ENCODE measurements at places on chromosomes 3 and 15. TPM values are rescaled to one million over a fixed set of nuclear protein-coding genes. Genes with fewer than 3 reads are reported as not detected.

DNA sequence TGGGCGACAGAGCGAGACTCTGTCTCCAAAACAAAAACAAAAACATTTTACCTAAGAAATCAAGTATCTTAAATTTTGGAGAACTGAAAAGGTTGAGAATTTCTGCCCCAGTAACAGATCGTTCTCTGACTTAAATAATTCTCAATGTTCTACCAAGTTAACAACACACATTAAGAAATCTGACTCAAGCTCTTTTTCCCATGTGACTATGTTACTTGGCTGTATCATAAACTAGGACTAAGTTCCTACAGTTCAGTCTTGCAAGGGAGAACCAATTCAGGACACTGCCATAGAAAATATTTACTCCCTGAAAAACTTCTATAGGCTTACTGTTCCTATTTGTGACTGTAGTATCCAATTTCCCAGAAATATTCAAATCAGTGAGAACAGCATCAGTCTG, 20.9 kb upstream of the USF3 start:
- peaks cover 5% of the 10 kb centered on the region for H3K4me1 ChIP-seq
- H3K36me3 ChIP-seq, result peaks cover 30% of the 10 kb centered on the region
- no peak overlapping the region for H3K4me3 ChIP-seq
- H3K27me3 ChIP-seq, result no peaks in the 10 kb centered on the region

NPAP1 gene
- not detected for total RNA-seq

DNA sequence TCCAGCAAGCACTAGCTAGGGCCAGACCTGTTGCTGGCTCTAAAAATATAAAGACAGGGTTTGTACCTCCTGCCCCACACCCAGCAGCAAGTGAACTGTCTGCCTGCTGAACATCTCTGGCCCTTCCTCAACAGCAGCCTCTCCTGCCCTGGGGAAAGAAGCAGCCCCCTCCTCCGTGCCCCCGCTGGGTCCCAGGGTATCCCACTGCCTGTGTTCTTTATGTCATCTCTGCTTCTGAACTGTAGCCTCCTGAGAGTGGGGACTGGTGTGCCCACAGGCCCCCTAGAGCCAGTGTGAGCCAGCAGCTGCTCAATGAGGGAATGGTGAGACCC, 54.5 kb downstream of the ACAD9 start:
- H3K4me3 ChIP-seq, result no peak overlapping the region
- H3K4me1 ChIP-seq, result no peaks in the 10 kb centered on the region
- no peak overlapping the region for H3K27ac ChIP-seq
- H3K36me3 ChIP-seq, result no peaks in the 10 kb centered on the region
- H3K27me3 ChIP-seq, result peaks cover 36% of the 10 kb centered on the region

DNA sequence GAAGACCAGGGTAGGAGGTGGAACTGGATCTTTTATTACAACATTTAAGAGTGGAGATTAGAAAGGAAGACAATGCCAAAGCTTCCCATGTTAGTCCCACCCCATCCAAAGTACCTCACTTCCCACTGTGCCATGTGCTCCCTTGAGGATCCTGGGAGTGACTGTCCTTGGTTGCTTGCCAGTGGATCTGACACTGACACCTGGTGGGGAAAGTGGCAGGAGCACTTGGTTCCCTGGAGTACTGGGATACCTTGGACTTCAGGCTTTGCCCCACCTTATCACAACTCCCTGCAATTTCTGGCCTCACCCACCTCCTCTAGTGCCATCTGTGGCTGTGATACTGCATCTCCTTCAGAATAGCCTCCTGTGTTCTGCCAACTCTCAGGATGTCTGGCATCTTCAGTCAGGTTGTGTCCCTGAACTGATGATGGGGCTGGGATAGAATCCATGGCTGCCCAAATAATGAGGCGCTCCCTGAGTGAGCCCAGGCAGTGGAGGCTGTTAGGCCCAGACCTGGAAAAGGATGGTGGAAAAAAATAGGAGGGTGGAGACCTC, 1.3 kb downstream of the ELL3 start:
- H3K27me3 ChIP-seq, result no peaks in the 10 kb centered on the region
- no peaks in the 10 kb centered on the region for H3K4me1 ChIP-seq
- H3K4me3 ChIP-seq, result peak overlapping the region; percentile 74
- H3K36me3 ChIP-seq, result peaks cover 51% of the 10 kb centered on the region
- peak; percentile 49 for DNase-seq

DNA sequence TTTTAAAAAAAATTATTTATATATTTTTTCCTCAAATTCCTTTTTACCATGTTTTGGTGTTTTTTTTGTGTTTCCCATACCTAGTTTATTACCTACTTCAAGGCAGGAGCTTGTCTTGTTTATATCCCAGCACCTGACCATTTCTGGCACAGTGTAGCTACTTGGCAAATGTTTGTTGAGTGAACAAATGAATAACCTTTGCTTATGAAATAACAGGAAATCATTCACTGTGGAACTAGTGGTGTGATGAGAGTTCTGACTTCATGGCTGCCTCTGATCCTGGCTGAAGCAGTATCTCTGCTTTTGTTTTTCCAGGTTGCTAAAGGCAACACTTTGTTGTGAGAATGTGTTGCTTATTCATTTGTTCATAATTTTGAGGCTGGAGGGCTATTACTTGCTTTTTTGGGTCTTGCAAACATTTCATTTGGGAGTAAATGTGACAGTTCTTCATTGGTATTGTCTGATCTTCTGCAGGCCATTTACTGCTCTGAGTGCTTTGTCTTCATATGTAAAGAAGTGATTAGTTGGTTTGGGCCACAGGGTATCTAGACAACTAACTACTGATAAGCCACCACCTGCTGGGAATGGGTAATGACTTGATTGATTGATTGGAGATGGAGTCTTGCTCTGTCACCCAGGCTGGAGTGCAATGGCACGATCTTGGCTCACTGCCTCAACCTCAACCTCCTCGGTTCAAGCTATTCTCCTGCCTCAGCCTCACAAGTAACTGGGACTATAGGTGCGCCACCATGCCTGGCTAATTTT, 5.7 kb downstream of the RAD54L2 start:
- no peak for DNase-seq
- no peak overlapping the region for H3K4me3 ChIP-seq

DNA sequence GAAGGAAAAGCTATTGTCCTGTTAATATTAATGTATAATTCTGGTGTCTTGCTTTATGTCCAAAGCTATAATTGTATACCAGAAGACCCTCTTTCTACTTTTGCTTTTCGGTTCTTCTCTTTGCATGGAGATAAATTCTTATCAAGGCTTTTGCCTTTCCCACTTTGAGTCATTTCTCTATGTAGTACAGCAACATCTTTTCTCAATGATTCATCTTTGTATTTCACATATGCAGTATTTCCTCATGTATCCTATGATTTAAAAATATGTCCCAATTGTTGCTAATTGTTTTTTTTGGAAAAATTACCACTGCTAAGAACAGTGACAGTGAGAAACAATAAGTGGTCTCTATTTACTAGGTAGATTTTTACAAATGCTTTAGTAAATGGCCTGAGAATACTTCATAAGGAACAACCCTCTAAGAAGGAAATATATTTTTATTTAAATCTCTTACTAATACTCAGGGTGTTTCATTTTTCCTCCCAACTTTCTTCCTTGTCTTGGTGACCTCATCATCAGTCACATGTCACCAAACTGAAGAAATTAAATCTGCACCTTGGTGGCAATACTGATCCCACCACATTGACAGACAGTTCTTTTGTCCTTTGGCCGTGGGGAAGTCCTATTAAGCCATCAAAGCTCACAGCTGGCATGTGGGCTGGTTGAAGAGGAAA, 290.6 kb downstream of the SATB1 start:
- peak; percentile 19 for DNase-seq
- H3K4me3 ChIP-seq, result no peak overlapping the region
- no peaks in the 10 kb centered on the region for H3K36me3 ChIP-seq
- no peaks in the 10 kb centered on the region for H3K27me3 ChIP-seq

DNA sequence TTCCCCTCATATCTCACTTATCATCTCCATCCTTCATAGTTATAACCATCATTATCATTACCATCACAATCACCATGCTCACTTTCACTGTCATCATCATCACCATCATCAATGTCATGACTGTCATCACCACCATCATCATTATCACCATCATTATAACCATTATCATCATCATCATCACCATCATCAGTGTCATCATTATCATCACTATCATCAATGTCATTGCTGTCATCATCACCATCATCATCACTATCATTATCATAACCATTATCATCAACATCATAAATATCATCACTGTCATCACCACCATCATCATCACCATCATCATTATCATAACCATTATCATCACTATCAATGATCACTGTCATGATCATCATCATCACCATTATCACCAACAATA, 44.1 kb downstream of the SSUH2 start:
- H3K27ac ChIP-seq, result no peak overlapping the region
- DNase-seq, result no peak
- no peak overlapping the region for H3K4me3 ChIP-seq
- peaks cover 8% of the 10 kb centered on the region for H3K27me3 ChIP-seq
- no peaks in the 10 kb centered on the region for H3K4me1 ChIP-seq

- DNase-seq, result no peak
- no peak overlapping the region for H3K4me3 ChIP-seq
- no peak overlapping the region for H3K27ac ChIP-seq
- no peaks in the 10 kb centered on the region for H3K36me3 ChIP-seq
- peaks cover 9% of the 10 kb centered on the region for H3K27me3 ChIP-seq
These were observed 104.6 kb upstream of the SLC6A6 start for GRCh38 chr3:14297784-14298236.

GLDN gene
- not detected for total RNA-seq

GRCh38 chr15:69718916-69719315, 266.3 kb downstream of the RPLP1 start:
- no peak for DNase-seq
- H3K36me3 ChIP-seq, result peaks cover 11% of the 10 kb centered on the region
- peaks cover 32% of the 10 kb centered on the region for H3K4me1 ChIP-seq
- H3K27me3 ChIP-seq, result peaks cover 22% of the 10 kb centered on the region

GPR176 gene
- total RNA-seq, result 10.2 TPM

DNA sequence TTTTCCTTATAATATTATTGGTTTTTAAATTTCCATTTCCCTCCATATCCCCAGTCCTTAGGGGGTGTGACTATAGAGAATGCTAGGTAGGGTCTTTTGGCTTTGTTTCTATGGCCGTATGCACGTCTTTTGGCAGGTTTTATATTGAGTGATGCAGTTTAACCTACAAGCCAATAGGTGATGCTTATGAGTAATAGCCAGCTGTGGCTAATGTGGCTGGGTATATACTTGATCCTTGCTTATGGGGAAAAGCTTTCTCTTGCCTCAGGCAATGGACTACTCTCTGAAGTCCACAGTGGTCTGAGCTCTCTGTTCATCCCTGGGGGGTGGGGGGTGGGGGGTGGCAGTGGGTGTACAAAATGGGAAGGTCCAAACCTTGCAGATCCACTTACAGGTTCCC, 223.9 kb downstream of the MFSD1 start:
- no peaks in the 10 kb centered on the region for H3K36me3 ChIP-seq
- H3K4me1 ChIP-seq, result no peaks in the 10 kb centered on the region
- H3K4me3 ChIP-seq, result no peak overlapping the region
- DNase-seq, result no peak
- no peak overlapping the region for H3K27ac ChIP-seq

VIPR1 gene
- 16.6 TPM for total RNA-seq

- no peaks in the 10 kb centered on the region for H3K4me1 ChIP-seq
- H3K27ac ChIP-seq, result no peak overlapping the region
- no peak overlapping the region for H3K4me3 ChIP-seq
- no peak for DNase-seq
- H3K36me3 ChIP-seq, result no peaks in the 10 kb centered on the region
- H3K27me3 ChIP-seq, result no peaks in the 10 kb centered on the region
These were observed 39.2 kb downstream of the FAH start for GRCh38 chr15:80191897-80192595.

- H3K27me3 ChIP-seq, result no peaks in the 10 kb centered on the region
- H3K4me1 ChIP-seq, result no peaks in the 10 kb centered on the region
- no peak overlapping the region for H3K27ac ChIP-seq
- H3K36me3 ChIP-seq, result no peaks in the 10 kb centered on the region
These were observed 590.1 kb upstream of the CBLB start for GRCh38 chr3:106458952-106459351.

FILIP1L gene
- total RNA-seq, result 5.2 TPM

ZBTB47 gene
- 6.0 TPM for total RNA-seq

DNA sequence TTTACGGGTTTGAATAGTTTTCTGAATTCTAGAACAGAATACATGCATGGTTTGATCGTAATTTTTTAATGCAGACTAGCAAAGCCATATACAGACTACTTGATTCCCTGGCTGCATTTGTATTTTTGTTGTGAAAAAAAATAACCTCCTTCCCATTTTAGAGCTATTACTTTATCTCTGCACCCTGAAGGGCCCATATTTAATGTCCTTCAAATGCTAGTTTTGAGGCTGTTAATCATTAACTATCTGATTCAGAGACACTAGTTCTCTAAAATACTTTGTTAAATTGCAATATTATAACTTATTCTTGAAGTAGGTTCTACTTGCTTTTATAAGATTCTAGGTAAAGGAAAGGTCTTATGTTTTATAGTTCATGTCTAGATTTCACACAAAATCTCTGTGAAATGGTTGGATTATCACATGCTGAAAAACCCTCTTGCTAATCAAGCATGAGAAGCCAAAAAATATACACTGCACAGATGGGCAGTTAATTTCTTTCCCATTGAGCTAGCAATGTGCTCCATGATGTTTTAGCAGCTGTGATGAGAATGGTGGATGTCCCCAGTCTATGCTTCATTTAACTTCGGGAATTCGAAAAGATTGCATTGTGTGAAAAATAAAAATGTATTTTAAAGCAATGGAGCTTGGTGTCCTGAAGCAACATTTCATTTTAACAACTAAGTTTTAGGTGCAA, 634.0 kb upstream of the BCHE start:
- H3K36me3 ChIP-seq, result no peaks in the 10 kb centered on the region
- H3K4me3 ChIP-seq, result no peak overlapping the region
- H3K27ac ChIP-seq, result no peak overlapping the region
- DNase-seq, result no peak

- H3K27ac ChIP-seq, result no peak overlapping the region
- no peak overlapping the region for H3K4me3 ChIP-seq
- no peaks in the 10 kb centered on the region for H3K27me3 ChIP-seq
- DNase-seq, result no peak
These were observed 34.3 kb upstream of the PIK3CA start for GRCh38 chr3:179113903-179114302.

- no peaks in the 10 kb centered on the region for H3K36me3 ChIP-seq
- no peak overlapping the region for H3K4me3 ChIP-seq
- H3K4me1 ChIP-seq, result no peaks in the 10 kb centered on the region
- H3K27ac ChIP-seq, result no peak overlapping the region
These were observed 429.5 kb downstream of the OCA2 start for GRCh38 chr15:27669641-27670040.

- H3K27ac ChIP-seq, result no peak overlapping the region
- DNase-seq, result peak; percentile 49
- no peak overlapping the region for H3K4me3 ChIP-seq
- H3K27me3 ChIP-seq, result no peaks in the 10 kb centered on the region
- H3K36me3 ChIP-seq, result no peaks in the 10 kb centered on the region
These were observed 59.2 kb upstream of the IL12A start for GRCh38 chr3:159929171-159930141.

CCR9 gene
- total RNA-seq, result not detected

STAB1 gene
- total RNA-seq, result not detected

SMARCC1 gene
- 122 TPM for total RNA-seq

MYD88 gene
- total RNA-seq, result 35.2 TPM

- H3K27me3 ChIP-seq, result peaks cover 48% of the 10 kb centered on the region
- H3K27ac ChIP-seq, result no peak within 1 kb of the TSS
- no peak within 1 kb of the TSS for H3K4me3 ChIP-seq
- no peaks in the 10 kb centered on the region for H3K36me3 ChIP-seq
- H3K4me1 ChIP-seq, result no peaks in the 10 kb centered on the region
- no peak for DNase-seq
These were observed at the start of gene PRR23E for GRCh38 chr3:127192576-127193232. Gene PRR23E, plus strand, starts transcription at chr3:127193131. Its CDS starts 3,555 bp downstream, at chr3:127196686.

Measured in Calu3 (cell line).